ENCODE measurements at places on chromosomes 5 and 9.

GRCh38 chr9:97889941-97890887 is 32.1 kb downstream of the TRMO start:
- DNase-seq = peak; percentile 57

- no peak for DNase-seq
Observed at GRCh38 chr5:72464071-72464470, 43.1 kb downstream of the ZNF366 start.

GRCh38 chr5:173888473-173889131 is 453 bp downstream of the CPEB4 start:
- no peak for DNase-seq

DNA sequence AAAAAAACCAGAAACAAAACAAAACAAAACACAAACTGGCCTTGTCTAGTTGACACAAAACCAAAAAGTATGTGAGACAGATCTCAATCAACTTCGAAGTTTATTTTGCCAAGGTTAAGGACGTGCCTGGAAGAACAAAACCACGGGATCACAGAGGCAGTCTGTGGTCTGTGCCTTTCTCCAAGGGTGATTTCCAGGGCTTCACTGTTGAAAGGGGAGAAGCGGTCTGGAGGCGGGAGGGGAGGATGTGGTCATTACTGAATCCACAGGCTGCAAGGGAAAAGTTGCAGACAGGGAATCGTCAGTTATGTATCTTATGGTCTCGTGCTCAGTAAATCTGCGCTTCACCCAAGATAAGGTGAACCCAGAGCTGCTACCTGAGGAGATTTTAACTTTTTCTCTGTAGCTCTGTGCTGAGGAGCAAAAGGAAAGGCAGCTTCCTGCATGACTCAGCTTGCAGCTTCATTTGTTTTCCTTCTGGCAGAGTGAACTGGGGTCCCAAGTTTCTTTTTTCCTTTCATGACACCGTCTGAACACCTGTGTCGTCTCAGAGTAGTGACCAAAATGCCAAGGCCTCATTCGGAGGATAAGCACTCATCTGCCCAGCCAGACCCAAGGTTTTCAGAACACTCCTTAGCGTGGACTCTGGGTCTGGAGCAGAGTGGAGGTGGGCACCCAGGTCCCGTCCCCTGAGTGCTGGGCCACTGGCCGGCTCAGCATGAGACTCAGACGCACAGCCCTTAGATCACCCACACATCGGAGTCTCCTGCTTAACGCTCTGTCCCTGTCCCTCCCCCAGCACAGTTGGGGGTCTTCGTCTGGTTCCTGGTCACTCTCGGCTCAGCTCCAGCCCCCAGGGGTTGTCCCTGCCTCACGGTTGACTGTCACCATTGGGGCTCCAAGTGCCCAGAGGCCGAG is 25.9 kb downstream of the ROPN1L start:
- DNase-seq = no peak

- DNase-seq = no peak
Observed at GRCh38 chr9:127828262-127829031, 25.8 kb downstream of the FPGS start.

DNA sequence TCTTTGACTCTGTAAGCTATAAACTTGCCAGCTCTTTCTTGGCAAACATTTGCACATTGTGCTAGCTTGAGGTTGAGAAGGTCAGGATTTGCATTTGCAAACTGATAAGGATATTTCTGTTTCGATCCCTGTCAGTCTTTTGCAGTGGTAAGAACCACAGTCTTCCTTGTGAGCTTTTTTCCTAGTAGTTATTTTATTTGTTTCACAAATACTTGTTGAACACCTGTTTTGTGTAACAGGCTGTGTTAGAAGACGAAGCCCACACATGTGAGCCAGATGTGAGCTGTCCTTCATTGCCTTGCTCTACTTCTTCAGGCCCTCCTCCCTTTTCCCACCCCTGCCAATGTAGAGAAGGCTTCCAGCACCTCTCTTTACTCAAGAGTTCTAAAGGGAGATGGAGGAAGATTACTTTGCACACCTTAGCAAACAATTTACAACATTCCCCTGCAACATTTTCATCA is 327.0 kb upstream of the KLF4 start:
- no peak for DNase-seq
